ENCODE measurements at places on chromosomes 1 and 21.

GRCh38 chr1:8011016-8011415, 15.1 kb downstream of the ERRFI1 start:
- DNase-seq = no peak

GRCh38 chr1:224739303-224739996, 123.3 kb downstream of the CNIH3 start:
- no peak for DNase-seq

DNA sequence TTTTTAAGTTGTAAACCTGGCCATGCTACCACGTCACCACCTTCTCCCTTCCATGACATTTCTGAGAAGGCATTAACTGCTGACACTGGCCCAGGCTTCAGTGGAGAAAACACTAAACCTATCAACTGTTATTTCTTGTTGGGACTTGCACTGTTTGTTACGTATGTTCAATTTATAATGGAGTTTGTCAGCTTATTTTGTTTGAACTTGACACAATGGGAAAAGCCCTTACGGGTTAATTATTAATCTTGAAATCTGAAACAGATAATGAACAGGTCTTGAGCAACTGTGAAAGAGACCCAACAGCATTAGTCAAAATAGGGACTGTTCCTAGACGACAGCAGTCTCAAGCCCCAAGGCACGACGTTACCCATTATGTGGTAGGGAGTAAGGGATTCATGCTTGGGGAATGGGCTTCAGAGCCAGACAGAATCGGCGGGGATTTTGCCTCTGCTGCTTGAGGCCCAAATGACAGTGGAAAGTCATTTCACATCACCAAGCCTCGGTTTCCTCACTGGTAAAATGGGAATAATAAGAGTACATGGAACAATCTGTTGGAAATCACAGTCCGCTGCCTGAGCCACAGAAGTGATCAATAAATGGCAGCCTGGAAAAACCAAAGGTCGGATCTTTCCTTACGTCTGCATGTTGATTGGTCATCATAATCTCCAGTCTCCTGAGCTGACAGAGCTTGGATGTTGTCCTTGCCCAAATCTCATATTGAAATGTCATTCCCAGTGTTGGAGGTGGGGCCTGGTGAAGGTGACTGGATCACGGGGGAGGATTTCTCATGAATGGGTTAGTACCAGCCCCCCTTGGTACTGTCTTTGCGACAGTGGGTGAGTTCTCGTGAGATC, 44.5 kb downstream of the TIAM1 start:
- no peak for DNase-seq

DNA sequence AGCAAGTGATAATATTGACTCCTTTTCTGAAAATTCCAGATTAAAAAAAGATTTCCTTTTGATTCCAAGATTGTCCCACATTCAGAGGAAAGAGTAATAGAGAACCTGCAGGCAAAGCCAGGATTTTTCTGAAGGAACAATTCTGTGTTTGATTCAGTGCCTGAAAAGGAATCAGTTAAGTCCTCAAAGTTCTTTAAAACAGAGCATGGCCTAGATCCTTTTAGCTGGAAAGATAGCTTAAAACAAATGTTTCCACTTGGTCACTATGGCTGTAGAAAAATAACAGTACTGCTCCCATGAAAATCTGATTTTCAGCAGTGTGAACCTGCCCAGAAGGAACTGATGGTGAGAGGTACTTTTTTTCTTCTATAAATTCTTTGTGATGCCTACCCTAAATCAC, 41.8 kb downstream of the HS2ST1 start:
- no peak for DNase-seq

Data from hippocampal formation (tissue), 2 donors.